ENCODE measurements at places on chromosomes 13 and 19.
A peak's percentile ranks its signal among the peaks of the same experiment; 100 is the strongest.

- peak; percentile 77 for DNase-seq
These were observed 9.4 kb downstream of the HRC start for GRCh38 chr19:49145573-49146407.

- no peak for DNase-seq
These were observed 4.6 kb upstream of the ZNF414 start for GRCh38 chr19:8518536-8518935.

DNA sequence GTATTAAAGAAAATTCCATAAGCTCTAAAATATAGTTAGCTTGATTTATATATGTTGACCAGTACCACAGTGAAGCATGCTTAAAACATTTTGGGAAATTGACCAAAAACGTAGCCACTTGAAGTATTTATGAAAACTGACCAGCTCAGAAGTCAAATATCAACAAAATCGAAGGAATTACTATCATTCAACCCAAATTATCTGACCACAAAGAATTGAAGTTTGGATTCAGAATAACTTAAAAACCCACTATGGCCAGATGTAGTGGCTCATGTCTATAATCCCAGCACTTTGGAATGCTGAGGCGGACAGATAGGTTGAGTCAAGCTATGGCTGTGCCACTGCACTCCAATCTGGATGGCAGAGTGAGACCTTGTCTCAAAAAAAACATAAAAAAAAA, 31.9 kb downstream of the GPALPP1 start:
- DNase-seq: no peak

DNA sequence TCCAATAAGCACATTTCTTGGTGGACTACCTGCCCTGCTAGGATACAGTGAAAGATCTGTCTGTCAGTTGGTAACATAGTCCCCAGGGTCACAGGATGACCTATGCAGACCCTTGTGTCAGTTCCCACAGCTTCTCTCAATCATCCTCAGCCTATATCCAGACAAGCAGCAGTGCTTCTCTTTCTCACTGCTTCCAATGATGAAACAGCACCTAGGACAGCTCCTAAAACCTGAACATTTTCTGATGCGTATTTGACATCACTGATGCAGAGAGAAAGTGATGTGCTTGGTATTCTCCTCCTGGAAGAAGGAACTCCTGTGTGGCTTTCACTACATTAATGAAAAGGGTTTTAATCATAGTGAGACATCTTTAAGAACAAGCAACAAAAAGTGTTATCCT, 43.7 kb downstream of the ZNF557 start:
- DNase-seq: no peak

- no peak for DNase-seq
These were observed 195.0 kb upstream of the ATXN8OS start for GRCh38 chr13:69912630-69913029.

GRCh38 chr19:7526059-7526929, 3.9 kb downstream of the MCOLN1 start:
- DNase-seq: no peak

- no peak for DNase-seq
These were observed 45.7 kb upstream of the TDRD3 start for GRCh38 chr13:60351326-60351725.

- no peak for DNase-seq
These were observed 225.2 kb upstream of the TMTC4 start for GRCh38 chr13:100899720-100900316.

DNA sequence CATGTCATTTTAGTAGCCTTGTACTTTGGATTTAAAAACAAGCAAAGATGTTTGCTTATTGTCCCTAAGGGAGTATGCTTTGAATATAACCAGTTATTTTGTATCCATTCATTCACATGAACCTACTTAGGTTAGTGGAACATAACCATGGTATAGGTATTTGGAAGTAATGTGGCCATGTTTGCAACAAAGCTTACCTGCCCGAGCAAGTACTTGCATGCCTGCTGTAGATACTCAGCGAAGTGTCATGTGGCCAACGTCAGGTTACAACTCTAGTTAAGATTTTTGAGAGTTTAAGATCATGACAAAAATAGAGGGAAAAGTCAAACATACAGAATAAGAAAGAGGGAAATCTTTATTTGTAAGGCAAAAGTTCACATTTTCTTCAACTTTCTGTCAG, 57.2 kb downstream of the COG6 start:
- DNase-seq: no peak

GRCh38 chr13:63190219-63190618, 1774.6 kb upstream of the PCDH20 start:
- DNase-seq: no peak

DNA sequence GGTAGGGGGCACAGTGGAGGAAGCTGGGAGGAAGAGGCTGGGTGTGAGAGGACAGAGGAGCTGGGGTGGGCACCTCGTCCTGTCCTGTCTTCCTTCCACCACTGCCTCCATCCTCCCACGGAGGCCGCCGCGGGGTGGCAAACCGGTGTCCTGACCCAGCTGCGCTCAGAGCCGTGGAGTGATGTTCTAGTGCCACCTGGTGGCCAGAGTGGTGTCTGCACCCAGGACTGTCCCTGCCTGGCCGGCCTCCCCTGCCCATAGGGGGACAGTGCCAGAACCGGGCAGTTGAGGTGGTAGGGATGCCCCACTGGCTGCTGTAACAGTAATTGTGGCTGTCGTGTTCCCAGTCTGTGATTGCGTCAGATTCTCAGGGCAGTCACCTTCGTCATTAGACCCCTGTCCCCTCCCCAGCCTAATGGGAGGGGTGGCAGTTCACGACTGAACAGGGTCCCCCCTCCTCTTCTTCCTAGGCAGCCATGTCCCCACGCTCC, 11.1 kb upstream of the ARRDC2 start:
- peak; percentile 83 for DNase-seq

- DNase-seq: no peak
These were observed 14.6 kb downstream of the ZNF544 start for GRCh38 chr19:58243351-58243750.

GRCh38 chr13:23905766-23906165, 8.5 kb upstream of the C1QTNF9B start:
- DNase-seq: no peak

DNA sequence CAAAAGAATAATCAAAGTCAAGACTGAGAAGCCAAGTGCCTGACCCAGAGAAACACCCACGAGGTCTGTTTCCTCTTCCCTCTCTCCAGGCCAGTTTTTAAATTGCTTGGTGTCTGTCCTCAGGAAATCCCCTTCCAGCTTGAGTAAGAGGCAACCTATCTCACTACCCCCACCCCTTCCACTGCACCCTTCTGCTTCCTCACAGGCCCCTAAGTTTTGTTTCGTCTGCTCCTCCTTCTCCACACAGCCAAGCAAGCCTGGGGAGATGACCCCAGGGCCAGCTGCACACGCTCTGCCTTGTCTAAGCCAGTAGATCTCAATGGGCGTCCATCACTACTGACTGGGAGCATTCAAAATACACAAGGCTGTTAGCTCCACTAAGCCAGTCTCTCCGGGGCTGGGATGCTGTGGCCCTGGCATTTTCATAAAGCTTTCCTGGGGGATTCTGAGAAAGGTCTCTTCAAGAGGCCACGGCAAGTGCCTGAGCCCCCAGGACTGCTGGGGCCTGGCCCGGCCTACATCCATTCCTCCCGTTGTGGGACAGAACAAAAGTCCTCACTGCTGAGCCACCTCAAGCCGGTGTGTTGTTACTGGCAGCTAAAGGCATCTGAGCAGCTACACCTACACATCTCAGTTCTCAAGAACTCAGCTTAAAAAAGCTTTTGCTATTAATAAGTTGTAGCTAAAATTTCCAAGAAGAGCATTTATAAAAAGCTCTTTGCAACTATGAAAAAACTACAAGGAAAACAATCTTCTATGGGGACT, 14.9 kb upstream of the IL4I1 start:
- DNase-seq: no peak

DNA sequence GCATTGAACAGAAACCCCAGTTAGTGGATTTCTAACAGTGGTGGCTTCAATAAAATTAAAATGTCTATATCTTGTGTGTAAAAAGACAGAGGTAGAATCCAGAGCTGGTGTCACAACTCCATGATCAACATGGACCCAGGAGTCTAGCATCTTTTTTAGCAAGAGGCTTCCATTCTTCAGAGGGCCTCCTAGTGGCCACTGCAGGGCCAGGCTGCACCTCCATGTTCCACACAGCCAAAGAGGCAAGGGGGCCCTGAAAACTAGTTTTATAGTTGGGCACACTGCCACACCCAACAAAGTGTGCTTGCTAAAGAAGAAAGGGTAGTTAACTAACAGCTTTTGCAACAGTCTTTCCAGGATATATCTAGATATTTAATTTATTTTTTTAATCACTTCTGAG, 12.9 kb downstream of the N4BP2L1 start:
- no peak for DNase-seq

- DNase-seq: no peak
These were observed 4.7 kb downstream of the IFT88 start for GRCh38 chr13:20571676-20572075.

DNA sequence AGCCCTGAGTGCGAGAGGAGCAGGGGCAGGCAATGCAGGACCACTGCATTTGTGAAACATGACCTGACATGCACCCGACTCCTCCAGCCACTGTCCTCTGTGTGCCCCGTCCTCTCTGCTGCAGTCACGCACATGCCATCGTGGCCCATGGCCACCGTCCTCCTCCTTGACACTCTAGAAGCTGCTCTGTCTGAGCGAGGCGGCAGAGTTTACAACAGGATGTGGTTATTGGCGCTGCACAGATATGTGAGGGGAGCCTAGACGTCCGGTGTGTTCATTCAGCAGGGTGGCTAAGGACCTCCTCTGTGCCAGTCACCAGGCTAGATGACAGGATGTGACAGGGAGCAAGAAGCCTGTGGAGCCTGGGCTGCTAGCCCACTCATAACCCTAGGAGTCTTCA, 277.8 kb downstream of the FOXO1 start:
- peak; percentile 65 for DNase-seq

- no peak for DNase-seq
These were observed 25.4 kb downstream of the MAP2K2 start for GRCh38 chr19:4098493-4098892.

GRCh38 chr13:98998831-98999638, 21.2 kb upstream of the DOCK9 start:
- no peak for DNase-seq

DNA sequence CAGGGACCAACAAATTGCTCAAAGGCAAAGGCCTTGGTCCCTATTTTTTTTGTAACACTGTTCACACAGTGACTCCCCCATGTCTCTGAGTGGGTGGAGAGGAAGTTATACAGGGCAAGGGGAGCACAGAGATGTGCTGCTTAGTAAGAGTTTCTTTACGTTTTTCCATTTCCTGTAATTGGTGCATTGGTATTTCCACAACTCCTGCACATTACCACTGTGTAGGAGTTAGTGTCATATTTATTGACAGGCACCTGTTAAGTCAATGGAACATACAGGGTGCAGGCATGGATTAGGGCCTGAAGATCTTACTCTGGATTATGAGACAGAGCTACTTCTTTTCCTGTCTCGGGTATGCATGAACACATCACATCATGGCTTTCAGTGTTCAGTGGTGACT, 45.2 kb downstream of the SOX21 start:
- DNase-seq: no peak

GRCh38 chr13:97853550-97853949, 99.9 kb upstream of the IPO5 start:
- DNase-seq: no peak
